ENCODE measurements at places on chromosomes 2 and 18.

DNA sequence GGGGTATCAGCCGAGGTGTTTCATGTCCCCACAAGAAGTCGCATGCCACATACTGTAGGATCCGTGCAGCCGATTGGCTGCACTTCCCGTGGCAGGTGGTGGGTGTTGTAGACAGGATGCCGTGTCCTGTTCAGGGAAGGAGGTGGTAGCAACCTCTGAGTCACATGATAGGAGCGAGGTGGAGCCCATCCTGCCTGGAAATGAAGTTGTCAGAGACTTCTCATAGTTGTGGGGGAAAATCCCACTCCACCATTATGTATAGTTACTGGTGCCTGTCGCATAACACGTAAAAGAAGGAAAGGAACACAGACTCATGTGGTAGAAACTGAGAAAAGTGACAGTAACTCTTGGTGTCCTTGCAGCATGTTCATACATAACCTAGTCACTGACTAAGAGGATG, 91.4 kb upstream of the IL1R2 start:
- peak; percentile 71 for DNase-seq

DNA sequence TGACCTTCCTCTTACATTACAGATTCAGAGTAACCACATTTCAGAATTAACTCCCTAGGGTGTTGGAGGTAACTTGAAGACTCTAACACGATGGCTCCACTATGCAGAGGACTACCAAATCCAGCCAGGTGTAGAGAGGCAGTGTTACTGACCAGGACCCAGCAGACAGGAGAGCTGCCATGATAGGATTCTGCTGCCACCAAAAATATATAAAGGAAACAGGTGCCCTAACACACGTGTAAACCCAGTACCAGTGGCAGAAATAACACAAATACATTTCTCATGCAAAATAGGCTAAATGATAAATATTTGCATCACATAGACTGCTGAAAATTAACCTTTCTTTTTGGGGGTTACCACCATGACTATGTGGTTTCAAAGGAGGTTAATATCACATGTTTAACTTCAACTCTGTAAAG, 7.0 kb downstream of the ZBTB14 start:
- DNase-seq, result no peak

GRCh38 chr2:14930441-14930840, 297.9 kb downstream of the LRATD1 start:
- DNase-seq, result no peak

DNA sequence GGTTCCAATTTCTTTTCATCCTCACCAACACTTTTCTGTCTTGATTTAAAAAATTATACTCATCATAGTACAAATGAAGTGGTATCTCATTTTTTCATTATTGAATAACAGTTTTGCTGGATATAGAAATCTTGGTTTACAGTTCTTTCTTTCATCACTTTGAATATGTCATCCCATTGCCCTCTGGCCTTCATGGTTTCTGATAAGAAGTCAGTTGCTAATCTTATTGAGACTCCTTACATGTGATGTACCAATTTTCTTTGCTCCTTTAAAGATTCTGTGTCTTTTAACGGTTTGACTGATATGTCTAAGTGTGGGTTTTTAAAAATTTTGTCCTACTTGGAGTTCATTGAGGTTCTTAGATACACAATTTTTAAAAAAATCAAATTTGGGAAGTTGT, 35.0 kb downstream of the SLC3A1 start:
- DNase-seq, result no peak

DNA sequence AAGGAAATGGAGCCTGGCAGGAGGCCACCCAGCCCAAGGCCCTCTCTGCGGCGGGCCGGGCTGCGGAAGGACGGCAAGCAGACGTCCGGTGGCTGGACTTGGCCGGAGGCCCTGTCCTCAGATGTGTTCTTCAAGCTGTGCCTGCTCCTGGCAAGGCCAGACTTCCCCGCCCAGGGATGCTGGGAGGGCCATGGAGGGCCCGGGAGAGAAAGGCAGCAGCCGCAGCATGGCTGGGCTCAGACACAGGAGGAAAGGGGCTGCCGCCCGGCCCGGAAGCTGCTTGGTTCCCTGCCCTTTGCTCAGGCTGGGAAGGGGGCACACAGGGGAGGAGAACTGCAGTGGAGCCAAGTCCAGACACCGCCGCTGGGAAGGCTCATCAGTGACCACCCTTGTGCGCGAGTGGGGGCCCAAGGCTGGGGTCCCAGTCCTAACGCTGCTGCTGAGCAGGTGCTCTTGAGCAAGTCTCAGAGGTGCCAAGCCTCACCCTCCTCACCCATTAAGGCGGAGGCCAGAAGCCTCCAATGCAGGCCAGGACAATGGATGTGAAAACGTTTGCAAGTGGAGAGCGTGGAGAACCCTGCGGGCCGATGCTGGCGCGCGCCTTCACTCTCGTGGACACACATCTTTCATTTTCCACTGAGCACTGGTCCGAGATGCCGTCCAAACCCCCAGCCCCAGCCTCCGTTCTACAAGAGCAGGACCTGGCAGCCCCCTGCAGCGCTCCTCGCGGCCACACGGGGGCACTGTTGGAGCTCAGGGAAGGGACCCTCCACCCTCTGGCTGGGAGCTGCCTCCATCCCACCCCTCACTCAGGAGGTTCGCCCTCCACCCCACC, 7.9 kb downstream of the CROCC2 start:
- DNase-seq, result peak; percentile 57

GRCh38 chr18:49976795-49977560, 163.6 kb upstream of the ACAA2 start:
- no peak for DNase-seq

- DNase-seq, result no peak
Measured at GRCh38 chr18:21820033-21820810, 79.6 kb downstream of the MIB1 start.

- DNase-seq, result no peak
Measured at GRCh38 chr2:45750484-45750883, 99.0 kb downstream of the PRKCE start.

DNA sequence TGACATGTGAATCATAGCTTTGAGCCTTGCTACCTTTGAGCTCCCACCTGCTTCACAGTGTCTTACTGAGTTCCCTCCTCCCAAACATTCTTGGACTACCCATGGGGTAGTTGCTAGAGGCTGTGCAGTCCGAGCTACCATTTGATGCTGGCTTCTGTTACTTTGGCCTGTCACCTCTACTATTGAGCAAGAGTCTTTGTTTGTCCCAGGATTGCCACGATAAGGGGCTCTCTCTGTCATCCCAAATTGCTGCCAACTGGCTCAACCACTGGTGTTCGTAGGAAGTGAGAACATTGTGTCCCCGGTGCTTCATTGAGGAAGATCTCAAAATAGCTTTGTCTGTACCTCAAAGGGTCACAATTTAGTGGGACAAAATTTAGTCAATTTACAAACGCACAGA, 59.1 kb upstream of the PAX8 start:
- DNase-seq, result no peak

GRCh38 chr2:158321264-158321663, 135.3 kb downstream of the CCDC148 start:
- no peak for DNase-seq

DNA sequence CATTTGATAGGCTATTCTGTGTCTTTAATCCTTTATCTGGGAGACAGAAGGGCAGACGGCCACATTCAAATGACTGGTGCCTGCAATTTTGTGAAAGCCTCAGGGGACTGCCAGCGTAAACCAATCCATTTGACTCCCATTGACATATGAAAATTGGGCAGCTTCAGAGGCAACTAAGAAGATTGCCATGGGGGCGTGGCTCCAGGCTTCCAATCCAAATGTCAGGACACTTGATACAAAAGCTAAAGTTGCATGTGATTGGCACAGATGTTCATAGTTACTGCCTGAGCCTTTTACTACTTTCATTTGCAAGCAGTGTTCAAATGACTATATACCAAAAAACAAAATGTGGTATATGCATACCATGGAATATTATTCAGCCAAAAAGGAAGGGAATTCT, 42.0 kb downstream of the SPC25 start:
- no peak for DNase-seq

GRCh38 chr2:219571311-219572236, at the start of gene OBSL1:
OBSL1 (minus strand) TSS chr2:219571539; CDS start chr2:219571232, 307 bp downstream.
- DNase-seq, result no peak

GRCh38 chr2:105103481-105103880, 65.6 kb downstream of the MRPS9 start:
- DNase-seq, result no peak

DNA sequence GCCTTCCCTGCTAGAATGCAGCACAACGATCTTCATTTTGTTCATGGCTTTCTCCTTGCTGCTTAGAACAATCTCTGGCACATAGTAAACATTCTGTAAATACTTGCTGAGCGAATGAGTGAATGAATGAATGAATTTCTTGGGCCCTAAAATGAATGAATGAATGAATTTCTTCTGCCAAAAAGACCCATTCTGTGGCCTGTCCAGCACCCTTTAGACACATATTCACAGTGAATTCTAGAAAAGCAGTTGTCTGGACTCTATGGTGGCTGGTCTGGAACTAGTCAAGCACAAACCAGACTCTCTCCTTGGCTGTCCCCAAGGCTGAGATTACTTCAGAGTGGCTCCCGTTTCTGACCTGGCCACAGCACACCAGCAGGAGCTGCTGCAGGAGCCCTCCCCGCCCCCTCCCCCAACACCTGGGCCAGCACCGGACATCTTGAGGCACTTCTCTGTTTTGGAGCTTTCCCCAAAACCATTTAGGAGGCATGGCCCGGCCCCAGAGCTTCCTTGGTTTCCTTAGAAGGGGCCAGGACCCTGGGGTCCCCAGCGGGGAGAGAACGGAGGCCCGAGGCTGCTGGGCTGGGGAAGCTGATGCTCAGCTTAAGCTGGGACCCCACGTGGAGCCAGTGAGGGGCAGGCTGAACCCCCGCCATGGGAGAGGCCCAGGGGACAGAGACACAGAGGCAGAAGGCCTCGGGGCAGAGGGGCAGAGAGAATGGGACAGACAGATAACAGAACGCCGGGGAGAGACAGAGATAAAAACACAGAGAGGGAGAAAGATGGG, 159.0 kb downstream of the ZFP36L2 start:
- DNase-seq, result no peak

- no peak for DNase-seq
Measured at GRCh38 chr18:6885992-6886796, 156.7 kb downstream of the ARHGAP28 start.

- DNase-seq, result no peak
Measured at GRCh38 chr18:9096007-9096371, 6.5 kb upstream of the NDUFV2 start.

GRCh38 chr2:66601624-66602023, 166.7 kb downstream of the MEIS1 start:
- DNase-seq, result no peak

- DNase-seq, result no peak
Measured at GRCh38 chr2:86253424-86253823, 54.2 kb downstream of the MRPL35 start.

DNA sequence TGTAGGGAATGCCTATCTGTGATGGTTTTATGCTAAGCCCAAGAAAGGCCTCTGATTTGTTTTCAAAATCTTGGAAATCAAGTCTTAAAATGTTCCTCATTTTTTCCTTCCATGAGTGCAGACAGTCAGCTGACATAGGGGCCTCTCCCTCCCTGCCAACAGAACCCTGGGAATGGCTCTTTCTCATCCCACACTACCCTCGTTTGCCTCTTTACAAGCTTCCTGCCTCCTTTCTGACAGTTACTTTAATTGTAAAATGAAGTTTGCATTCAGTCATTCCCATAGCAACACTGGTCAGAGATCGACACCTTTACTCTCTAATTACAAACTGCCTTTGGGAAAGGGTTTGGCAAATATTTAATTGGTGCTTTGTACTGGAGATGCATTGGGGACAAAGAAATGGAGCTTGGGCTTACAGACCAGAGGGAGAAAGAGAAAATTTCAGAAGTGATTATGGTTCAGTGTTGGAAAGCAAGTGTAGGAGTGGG, 25.4 kb downstream of the KIF5C start:
- DNase-seq, result no peak

GRCh38 chr2:29307519-29307918, 192.3 kb downstream of the CLIP4 start:
- DNase-seq, result no peak

DNA sequence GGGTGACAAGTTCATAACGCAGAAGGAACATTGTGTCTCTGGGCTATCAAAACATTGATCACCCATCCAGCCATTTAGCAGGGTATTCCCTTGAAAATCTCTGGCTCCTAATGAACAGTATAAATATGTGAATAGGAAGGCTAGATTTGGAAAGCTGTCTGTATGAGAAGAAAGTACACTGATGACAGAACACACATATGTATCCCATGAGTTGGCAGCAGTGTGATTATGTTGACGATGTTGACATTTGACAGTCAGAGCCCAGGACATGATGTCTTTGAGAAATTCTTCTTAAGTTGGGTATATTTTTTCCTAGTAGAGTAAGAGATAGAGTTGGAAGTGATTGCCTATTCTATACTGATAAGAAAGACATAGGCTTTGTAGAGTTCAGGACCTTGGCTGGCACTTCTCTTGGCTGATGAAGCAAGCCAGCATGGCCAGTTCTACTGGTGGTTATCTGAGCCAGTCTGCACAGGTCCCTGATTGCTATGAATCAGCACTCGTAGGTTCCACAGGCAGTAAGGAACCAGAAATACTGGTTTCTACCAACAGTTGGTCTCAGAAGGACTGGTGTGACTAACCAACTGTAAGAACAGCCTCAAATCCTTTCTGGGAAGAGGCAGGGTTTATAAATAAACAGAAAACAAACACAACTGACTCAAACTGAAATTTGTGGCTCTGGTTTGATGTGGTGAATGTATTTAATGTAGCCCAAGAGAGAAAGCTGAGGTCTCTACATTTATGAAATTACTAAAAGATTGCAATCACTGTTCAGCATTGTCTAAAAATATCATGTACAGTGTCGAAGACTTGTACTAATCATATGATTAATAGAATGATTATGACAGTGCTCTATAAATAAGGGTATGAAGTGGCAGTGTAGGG, 43.9 kb upstream of the RAPH1 start:
- DNase-seq, result peak; percentile 28

- no peak for DNase-seq
Measured at GRCh38 chr2:233320470-233320869, 12.9 kb downstream of the SAG start.

DNA sequence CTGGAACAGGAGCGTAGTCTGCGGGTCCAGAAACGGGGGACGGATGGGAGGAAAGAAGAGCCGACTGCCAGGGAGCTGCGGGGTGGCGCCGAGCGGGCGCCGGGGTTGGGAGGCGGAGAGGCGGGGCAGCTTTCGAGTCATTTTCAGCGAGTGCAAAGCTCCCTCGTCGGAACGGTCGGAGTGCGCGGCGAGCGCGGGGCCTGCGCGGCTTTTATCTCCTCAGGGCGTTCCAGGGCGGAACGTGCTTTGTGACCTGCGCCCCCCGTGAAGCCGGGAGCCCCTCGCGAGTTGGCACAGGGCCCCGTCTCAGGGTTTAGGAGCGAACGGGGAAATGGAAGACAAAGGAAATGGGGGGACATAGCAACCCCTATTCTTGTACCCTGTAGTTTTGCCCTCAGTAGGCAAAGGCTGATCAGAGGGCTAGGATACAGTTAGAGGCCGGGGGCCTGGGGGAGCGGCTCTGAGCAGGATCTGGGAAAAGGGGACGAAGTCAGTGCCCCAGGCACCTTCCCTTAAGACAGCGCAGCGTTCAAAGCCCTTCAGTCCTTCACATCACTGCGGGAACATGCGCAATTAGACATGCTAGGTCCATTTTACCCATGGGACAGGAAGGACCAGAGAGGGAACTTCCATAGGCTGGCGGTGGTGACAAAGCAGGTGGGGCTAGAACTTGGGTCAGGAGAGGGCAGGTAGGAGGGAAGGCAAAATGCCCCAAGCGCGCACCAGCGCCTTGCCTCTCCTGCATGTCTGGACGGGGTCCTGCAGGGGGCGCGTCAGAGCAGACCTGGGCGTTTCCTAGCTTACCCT, 60.1 kb upstream of the IL1RL1 start:
- peak; percentile 65 for DNase-seq

- DNase-seq, result no peak
Measured at GRCh38 chr2:54726940-54727339, 3.5 kb downstream of the EML6 start.
